Lung (tissue), 17 donors: ENCODE measurements at places on chromosomes 1 and 21. TPM values are rescaled to one million over a fixed set of nuclear protein-coding genes. Genes with fewer than 3 reads are reported as not detected.

Gene NBPF4
- not detected for total RNA-seq

Gene TRIM67
- total RNA-seq: not detected

Gene BATF3
- 12.0 TPM for total RNA-seq

Gene LCE1A
- total RNA-seq: not detected

DNA sequence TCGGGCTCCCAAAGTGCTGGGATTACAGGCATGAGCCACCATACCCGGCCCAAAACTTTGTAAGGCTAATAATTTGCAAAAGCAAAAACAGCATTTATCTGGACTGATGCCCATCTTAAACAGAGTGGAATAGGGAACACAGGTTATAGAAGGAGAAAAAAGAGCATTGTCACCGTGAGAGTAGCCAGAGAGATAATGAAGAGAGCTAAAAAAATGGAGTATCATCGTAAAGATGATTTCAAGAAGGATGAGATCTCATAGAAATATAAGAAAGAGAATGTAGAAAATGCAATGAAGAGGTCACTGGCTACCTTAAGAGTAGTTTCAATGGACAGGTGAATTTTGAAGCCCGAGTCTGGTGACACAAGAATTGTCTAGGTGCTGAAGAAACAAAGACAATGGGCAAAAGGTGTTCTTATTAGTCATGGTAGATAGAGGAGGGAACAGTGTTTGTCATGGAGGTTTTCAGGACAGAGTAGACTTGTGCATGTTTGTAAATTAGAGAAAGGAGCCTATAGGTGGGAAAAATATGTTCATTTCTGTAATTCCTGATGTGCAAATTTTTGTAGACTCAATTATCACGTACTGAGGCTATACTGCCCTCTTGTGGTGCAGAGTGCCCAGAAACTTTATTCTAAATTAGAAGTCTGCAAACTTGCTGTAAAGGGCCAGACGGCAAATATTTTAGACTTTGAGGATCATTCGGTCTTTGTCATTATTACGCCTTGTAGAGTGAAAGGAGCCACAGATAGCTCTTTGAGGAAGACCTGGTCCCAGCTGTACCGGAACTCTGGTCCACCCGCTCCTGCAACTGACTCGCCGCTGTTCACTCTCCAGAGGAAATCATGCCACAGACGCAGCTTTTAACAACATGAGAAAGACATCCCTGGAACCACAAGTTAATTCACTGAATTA lies 8.1 kb upstream of the TMEM183A start:
- H3K27ac ChIP-seq: no peak overlapping the region
- no peak overlapping the region for H3K4me3 ChIP-seq
- no peaks in the 10 kb centered on the region for H3K4me1 ChIP-seq
- H3K27me3 ChIP-seq: peaks cover 17% of the 10 kb centered on the region

DNA sequence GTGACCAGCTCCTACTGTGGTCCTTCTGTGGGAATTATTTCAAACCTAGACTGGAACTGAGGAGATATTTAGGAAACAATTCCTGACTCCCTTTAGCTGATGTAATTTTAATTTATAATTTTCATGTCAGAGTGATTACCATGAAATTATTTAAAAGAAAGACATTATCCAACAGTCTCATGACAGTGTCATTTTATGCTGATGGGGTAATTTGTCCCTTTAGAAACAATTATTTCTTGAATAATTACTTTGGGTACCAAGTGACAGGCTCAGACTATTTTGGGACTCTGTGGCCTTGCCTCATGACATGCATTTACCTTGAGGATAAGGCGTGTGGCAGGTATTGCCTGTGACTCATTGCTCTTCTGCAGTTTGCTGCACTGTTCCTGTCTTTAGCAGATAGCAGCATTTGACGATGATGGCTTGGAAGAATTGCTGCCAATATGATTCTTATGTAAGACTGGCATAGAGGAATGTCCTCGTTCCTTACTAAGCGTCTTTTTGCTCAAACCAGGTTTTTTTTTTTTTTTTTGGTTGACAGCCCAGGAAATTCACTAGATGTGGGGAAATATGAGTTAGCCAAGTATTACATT lies 206.0 kb upstream of the HMCN1 start:
- no peaks in the 10 kb centered on the region for H3K36me3 ChIP-seq
- H3K27me3 ChIP-seq: no peaks in the 10 kb centered on the region
- H3K27ac ChIP-seq: no peak overlapping the region
- no peak overlapping the region for H3K4me3 ChIP-seq
- DNase-seq: no peak

DNA sequence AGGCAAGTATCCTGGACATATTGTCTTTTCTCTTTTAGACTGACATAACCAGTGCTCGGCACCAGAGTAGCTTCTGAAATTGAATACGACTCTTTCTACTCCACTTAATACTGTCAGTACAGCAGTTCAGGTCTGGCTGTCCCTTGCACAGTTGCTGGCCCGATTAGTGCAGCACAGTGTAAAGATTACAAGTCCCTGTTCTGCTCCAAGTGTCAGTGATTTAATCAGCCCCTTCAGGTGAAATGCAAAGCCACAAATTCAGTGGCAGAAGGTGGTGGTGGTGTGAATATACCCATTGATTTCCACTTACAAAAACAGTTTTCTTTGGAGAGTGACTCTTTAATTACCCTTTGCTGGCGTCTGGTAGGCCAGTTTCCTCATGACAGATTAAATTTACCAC lies 545.4 kb downstream of the ADGRL2 start:
- no peak for DNase-seq
- H3K4me3 ChIP-seq: no peak overlapping the region
- H3K27me3 ChIP-seq: no peaks in the 10 kb centered on the region
- no peaks in the 10 kb centered on the region for H3K36me3 ChIP-seq

GRCh38 chr1:40905061-40905460 lies 42.9 kb upstream of the CITED4 start:
- no peak for DNase-seq
- no peaks in the 10 kb centered on the region for H3K27me3 ChIP-seq
- no peaks in the 10 kb centered on the region for H3K4me1 ChIP-seq

GRCh38 chr1:162835157-162835899 lies 25.6 kb downstream of the CCDC190 start:
- no peaks in the 10 kb centered on the region for H3K27me3 ChIP-seq
- no peak overlapping the region for H3K4me3 ChIP-seq
- no peaks in the 10 kb centered on the region for H3K4me1 ChIP-seq
- H3K36me3 ChIP-seq: no peaks in the 10 kb centered on the region
- H3K27ac ChIP-seq: no peak overlapping the region
- no peak for DNase-seq

- H3K27me3 ChIP-seq: no peaks in the 10 kb centered on the region
- H3K27ac ChIP-seq: no peak overlapping the region
- H3K36me3 ChIP-seq: no peaks in the 10 kb centered on the region
- no peaks in the 10 kb centered on the region for H3K4me1 ChIP-seq
- H3K4me3 ChIP-seq: no peak overlapping the region
Measured at GRCh38 chr1:14777516-14778506, 179.3 kb downstream of the KAZN start.

GRCh38 chr1:172283766-172284165 lies 136.7 kb upstream of the C1orf105 start:
- peaks cover 7% of the 10 kb centered on the region for H3K4me1 ChIP-seq
- no peaks in the 10 kb centered on the region for H3K36me3 ChIP-seq
- H3K27ac ChIP-seq: no peak overlapping the region
- H3K27me3 ChIP-seq: no peaks in the 10 kb centered on the region

GRCh38 chr1:66383611-66384010 lies 150.3 kb upstream of the SGIP1 start:
- no peaks in the 10 kb centered on the region for H3K27me3 ChIP-seq
- no peak overlapping the region for H3K4me3 ChIP-seq
- DNase-seq: no peak
- no peaks in the 10 kb centered on the region for H3K36me3 ChIP-seq

- peak overlapping the region; percentile 94 for H3K27ac ChIP-seq
- H3K27me3 ChIP-seq: peaks cover 40% of the 10 kb centered on the region
- peak overlapping the region; percentile 44 for H3K4me3 ChIP-seq
- DNase-seq: peak; percentile 50
- H3K4me1 ChIP-seq: peaks cover 2% of the 10 kb centered on the region
Measured at GRCh38 chr21:17513214-17514123, 626 bp downstream of the CXADR start.

GRCh38 chr1:147497826-147498225 lies 43.5 kb upstream of the BCL9 start:
- no peak overlapping the region for H3K27ac ChIP-seq
- H3K4me3 ChIP-seq: no peak overlapping the region
- DNase-seq: no peak

DNA sequence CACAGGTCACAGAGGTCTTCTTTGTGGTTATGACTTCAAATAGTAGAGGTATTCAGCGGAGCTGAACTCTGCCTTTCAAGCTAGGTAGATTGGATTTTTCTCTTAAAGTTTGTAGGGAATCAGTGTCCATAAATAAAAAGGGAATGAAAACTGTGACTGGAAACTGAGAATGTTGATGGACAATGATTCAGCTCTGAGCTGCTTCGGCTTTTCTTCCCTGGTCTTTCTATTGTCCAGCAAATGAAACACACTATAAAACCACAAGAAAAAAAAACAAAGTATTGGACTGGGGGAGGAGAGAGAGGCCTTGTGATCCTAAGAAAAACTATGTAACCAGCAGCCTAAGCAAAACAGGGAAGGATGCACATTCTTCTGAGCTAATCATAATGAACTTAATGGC lies 11.1 kb downstream of the TNNI3K start:
- DNase-seq: peak; percentile 1
- no peaks in the 10 kb centered on the region for H3K36me3 ChIP-seq
- no peak overlapping the region for H3K4me3 ChIP-seq
- no peaks in the 10 kb centered on the region for H3K4me1 ChIP-seq

- no peak overlapping the region for H3K27ac ChIP-seq
- DNase-seq: no peak
- no peaks in the 10 kb centered on the region for H3K27me3 ChIP-seq
Measured at GRCh38 chr1:214354440-214355148, 73.6 kb downstream of the SMYD2 start.

DNA sequence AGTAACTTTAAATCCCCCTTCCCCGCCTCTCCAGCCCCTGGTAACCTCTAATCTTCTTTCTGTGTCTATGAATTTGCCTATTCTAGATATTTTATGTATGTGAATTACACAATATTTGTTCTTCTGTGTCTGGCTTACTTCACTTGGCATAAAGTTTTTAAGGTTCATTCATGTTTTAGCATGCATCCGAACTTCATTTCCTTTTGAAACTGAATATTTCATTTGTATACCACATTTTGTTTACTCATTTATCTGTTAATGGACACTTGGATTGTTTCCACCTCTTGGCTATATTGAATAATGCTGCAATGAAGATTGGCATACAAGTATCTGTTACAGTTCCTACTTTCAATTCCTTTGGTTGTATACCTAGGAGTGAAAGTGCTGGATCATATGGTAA lies 205.3 kb downstream of the TM2D1 start:
- no peaks in the 10 kb centered on the region for H3K27me3 ChIP-seq
- no peaks in the 10 kb centered on the region for H3K4me1 ChIP-seq
- DNase-seq: no peak
- H3K27ac ChIP-seq: no peak overlapping the region
- H3K36me3 ChIP-seq: no peaks in the 10 kb centered on the region

DNA sequence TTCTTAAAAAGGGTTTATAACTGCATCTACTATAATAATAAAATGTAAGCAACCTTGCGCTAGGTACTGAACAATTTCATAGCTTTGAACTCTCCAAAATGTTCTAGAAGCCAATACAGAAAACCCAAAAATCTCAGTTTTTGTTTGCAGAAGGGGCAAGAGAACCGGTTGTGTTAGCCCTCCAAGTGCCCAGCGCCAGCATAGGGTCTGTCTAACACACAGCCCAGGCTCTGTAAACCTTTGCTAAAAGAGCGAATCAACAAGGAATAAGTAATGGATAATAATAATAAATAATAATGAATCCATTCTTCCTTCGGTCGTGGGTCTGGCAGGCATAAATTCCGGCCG lies 333 bp upstream of the CHAF1B start:
- peaks cover 11% of the 10 kb centered on the region for H3K4me1 ChIP-seq
- H3K36me3 ChIP-seq: no peaks in the 10 kb centered on the region
- DNase-seq: no peak
- H3K27ac ChIP-seq: no peak overlapping the region

GRCh38 chr1:169538998-169539871 lies 47.0 kb downstream of the F5 start:
- H3K4me1 ChIP-seq: no peaks in the 10 kb centered on the region
- DNase-seq: no peak
- H3K27me3 ChIP-seq: no peaks in the 10 kb centered on the region
- H3K36me3 ChIP-seq: no peaks in the 10 kb centered on the region
- no peak overlapping the region for H3K4me3 ChIP-seq

DNA sequence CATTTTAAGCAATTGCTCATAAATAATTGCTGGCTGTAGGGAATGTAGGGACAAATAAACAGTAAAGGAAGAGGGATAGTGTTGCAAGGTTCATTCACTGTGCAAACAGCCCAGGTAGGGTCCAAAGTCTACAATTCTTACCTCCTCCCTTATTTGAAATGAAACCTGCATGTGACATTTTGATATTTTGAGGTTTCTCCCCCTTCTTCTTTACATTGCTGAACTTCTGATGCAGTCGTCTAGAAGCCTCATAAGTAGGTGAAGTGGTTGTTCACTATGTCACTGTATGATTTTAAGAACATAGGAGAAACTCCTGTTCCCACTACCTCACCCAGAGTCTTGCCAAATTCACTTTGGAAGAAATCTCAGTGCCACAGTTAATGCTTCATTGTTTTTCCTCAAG lies 16.1 kb downstream of the F5 start:
- H3K27me3 ChIP-seq: no peaks in the 10 kb centered on the region
- no peak overlapping the region for H3K4me3 ChIP-seq
- peaks cover 2% of the 10 kb centered on the region for H3K4me1 ChIP-seq

DNA sequence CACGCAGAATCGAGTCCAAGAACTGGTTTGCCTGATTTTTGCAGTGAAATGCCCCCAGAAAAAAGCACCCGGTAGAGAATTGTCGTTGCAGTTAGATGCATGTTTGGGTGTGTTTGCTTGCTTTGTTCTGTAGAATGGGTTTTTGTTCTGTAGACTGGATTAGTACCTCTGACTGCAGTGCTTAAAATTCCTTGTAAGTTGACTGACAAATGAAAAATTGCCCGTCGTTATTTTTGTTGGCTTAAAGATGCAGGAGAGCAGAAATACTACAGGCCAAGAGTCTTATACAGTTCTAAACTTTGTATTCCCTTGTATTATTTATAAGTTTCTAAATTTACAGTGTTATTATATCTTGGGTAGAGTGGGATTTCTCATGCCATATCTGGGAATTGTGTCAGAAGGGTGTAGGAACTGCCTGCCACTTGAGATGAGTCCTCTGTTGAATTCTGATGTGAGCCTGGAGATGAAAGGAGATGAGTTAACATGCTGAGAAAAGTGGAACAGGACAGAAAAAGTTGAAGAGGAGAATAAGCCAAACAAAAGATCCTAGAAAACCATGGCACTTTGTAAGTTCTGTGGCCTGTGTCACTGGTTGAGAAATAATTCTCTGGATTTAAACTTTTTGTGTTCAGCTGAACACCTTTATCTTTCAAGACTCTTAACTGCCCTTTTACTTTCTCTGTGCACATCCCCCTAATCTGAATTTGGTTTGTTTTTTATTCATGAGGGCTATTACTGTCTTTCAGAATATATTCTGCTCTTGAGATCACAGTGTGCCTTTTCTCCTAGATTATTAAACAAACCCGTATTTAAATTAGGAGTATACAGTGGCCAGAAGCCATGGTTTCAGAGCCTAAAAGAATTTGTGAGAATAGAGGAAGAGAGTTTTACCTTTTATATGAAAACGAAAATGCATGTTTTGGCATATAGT lies 1.4 kb downstream of the DESI2 start:
- peak; percentile 35 for DNase-seq
- H3K4me1 ChIP-seq: peaks cover 30% of the 10 kb centered on the region
- peak overlapping the region; percentile 91 for H3K4me3 ChIP-seq
- H3K27me3 ChIP-seq: no peaks in the 10 kb centered on the region
- peak overlapping the region; percentile 100 for H3K27ac ChIP-seq
